ENCODE measurements at places on chromosomes 16 and 17. TPM values are rescaled to one million over a fixed set of nuclear protein-coding genes. Genes with fewer than 3 reads are reported as not detected.

BCAR1 gene
- total RNA-seq: 85.1 TPM

GNGT2 gene
- total RNA-seq: not detected

HOXB8 gene
- not detected for total RNA-seq

SLC47A2 gene
- not detected for total RNA-seq

PRSS21 gene
- 5.5 TPM for total RNA-seq

TOX3 gene
- total RNA-seq: not detected

BAIAP3 gene
- total RNA-seq: 1.4 TPM

TEKT1 gene
- not detected for total RNA-seq

BOLA2B gene
- 413 TPM for total RNA-seq

HOXB3 gene
- 5.5 TPM for total RNA-seq

KRT33A gene
- not detected for total RNA-seq

MARF1 gene
- 8.4 TPM for total RNA-seq

SLC6A2 gene
- total RNA-seq: not detected

NOG gene
- total RNA-seq: not detected

TBC1D3D gene
- not detected for total RNA-seq

CCL7 gene
- 5.3 TPM for total RNA-seq

CTRL gene
- 0.53 TPM for total RNA-seq

CTRB2 gene
- not detected for total RNA-seq

SLC16A6 gene
- 0.29 TPM for total RNA-seq

TEX19 gene
- total RNA-seq: not detected

All from myometrial cell (primary cell).